ENCODE measurements at places on chromosomes 5 and 9.

GRCh38 chr9:129557192-129558036 lies 63.5 kb downstream of the C9orf50 start:
- DNase-seq, result peak; percentile 71

GRCh38 chr5:72440207-72440638 lies 67.0 kb downstream of the ZNF366 start:
- DNase-seq, result no peak

DNA sequence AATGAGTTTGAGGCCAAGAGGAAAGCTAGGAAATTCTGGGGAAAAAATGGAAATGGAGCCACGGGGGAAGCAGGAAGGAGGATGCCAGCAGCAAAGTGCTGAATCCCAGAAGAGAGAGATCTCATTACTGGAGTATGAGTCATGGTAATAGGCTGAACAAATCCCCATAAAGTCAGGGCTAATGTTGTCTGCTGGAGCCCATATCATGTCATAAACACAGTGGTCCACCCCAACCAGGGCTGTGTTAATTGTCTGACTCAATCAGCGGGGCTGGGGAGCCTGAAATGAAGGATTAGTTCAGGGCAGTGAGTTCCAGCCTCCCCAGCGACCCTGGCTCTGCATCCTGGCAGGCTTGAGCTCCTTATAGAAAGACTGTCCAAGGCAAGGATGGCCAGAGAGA lies 68.8 kb downstream of the TLR4 start:
- DNase-seq, result no peak

GRCh38 chr5:154197801-154198491 lies 7.4 kb downstream of the GALNT10 start:
- no peak for DNase-seq

DNA sequence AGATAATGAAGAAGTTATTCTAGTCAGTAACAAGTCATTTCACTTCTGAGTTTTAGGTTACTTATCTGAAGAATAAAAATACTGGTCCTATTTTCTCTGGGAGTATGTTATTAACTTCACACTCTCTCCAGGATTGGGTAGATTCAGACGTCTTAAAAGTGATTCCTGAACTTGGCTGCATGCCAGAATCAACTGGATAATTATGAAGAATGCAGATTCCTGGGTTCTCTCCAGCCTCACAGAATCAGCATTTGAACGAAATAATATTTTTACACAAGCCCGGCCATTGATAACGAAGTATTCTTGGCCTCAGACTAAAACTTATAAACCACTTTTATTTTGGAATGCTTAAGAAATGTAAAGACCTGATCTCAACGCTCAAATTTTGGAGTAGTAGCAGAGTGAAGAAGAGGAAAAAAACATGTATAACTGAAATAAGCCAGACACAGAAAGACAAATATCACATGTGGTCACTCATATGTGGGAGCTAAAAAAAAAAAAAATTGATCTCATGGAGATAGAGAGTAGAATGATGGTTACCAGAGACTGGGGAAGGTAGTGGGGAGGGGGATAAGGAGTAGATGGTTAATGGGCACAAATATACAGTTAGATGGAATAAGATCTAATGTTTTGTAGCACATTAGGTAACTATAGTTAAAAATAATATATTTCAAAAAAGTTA lies 507.3 kb downstream of the ISL1 start:
- no peak for DNase-seq

All from neural crest cell (in vitro differentiated cells).